ENCODE measurements at places on chromosomes 7 and 10. TPM values are rescaled to one million over a fixed set of nuclear protein-coding genes. Genes with fewer than 3 reads are reported as not detected.

CFTR gene
- total RNA-seq: 0.37 TPM

STRIP2 gene
- 10.7 TPM for total RNA-seq

ZNF804B gene
- total RNA-seq: not detected

CYP2C19 gene
- total RNA-seq: not detected

PLPP4 gene
- total RNA-seq: not detected

CUBN gene
- 1.9 TPM for total RNA-seq

MSS51 gene
- 4.0 TPM for total RNA-seq

SLIT1 gene
- 0.66 TPM for total RNA-seq

CALHM1 gene
- total RNA-seq: not detected

- DNase-seq: no peak
Observed at GRCh38 chr10:122849900-122850605, 4.4 kb upstream of the CUZD1 start.

DNA sequence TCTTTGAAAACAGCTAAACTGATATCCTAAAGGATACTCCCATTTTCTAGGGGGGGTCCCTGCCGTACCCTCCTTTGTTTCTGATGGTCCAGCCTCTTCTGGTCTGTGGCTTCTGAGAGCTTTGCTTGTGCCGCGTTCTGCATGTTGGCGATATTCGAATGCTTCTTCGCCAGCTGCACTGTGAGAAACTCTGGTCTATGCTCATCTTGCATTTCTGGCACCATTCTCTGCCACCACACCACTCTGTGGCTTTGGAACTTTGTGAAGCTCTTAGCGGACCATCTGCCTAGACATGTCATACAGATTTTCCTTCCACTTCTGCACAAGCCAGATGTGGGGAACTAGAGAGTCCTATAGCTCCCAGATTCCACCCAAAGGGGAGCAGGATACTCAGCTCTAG is 197.2 kb downstream of the REEP3 start:
- no peak for DNase-seq

DNA sequence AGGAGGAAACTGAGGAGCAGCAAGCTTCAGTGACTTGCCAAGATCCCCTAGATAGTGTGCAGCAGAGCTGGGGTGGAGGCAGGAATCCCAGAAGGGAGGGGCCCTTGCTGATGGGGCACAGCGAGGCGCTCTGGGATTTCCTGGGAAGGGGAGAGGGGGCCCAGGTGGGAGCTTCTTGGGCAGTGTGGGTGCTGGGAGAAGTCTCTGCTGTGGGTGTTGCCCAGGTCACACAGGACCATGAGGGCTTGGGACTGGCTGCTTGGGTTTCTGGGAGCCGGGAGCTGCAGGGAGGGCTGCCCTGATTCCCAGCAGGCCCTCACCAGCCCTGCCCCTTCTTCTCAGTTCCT is 55.2 kb downstream of the TSPAN15 start:
- no peak for DNase-seq

GRCh38 chr10:129410688-129411392 is 56.2 kb upstream of the MGMT start:
- DNase-seq: no peak

- DNase-seq: no peak
Observed at GRCh38 chr10:75755528-75755927, 324.1 kb downstream of the LRMDA start.

DNA sequence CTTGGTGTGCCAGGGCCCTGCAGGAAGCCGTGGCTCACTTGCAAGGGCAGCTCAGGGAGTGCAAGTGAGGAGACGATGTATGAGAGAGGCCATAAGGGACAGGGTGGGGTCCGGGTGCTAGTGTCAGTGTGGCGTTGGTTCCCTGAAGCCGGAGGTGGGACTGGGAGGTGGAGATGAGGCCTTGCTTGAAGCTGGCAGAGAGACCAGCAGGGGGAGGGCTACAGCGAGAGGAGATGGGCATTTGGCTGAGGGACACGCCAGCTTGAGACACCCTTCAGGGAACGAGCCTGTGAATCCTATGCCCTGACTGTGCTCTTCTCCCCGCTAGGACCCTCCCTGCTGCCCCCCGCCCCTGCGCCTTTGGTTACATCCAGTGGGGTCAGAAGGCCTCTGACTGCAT is 529.1 kb downstream of the TCERG1L start:
- DNase-seq: no peak

GRCh38 chr7:51569581-51569980 is 253.0 kb upstream of the COBL start:
- no peak for DNase-seq

GRCh38 chr10:118557946-118558345 is 37.5 kb downstream of the PRLHR start:
- no peak for DNase-seq

DNA sequence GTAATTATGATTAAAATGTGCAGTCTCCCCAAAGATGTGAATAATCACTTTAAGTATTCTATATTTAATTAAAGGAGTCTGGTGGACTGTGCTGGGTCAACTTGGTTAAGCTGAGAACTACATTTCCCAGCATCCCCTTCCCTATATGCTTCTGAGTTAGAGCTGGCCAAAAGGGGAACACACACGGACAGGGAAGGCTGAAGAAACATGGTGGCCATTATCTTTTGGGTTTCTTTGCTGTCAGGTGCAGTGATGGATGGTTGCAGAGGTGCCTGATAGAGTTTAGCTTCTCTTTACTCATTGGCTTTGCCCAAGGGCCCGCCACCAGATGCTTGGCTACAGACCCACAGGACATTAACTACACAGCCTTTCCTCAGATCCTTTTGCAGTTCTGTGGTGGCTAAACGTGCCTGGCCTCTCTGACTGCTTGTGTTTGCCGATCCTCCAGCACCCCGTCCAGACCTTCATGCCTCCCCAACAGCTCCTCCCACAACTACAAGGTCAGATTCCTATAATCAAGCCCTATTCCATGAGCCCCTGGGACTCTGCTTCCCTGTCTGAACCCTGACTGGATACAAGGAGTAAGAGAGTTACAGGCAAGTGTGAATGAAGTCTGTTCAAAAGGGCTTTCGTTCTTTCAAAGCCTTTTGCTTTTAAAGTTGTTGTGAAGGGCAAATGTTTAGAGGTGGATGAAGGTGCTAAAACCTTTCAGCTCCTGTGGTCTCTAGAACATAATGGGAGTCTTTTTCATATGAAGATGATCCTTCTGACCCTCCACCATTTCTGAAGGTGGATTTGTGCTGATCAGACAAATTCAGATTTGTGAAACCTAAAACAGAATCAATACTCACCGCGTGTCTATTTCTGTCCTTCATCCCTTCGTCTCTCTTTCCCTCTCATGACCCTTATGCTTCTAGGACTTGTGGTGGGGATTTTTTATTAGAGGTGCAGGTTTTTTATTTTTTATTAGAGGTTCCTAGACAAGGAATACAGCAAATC is 21.5 kb downstream of the BUB3 start:
- DNase-seq: no peak

- no peak for DNase-seq
Observed at GRCh38 chr7:39294022-39294421, 272.2 kb upstream of the YAE1 start.

DNA sequence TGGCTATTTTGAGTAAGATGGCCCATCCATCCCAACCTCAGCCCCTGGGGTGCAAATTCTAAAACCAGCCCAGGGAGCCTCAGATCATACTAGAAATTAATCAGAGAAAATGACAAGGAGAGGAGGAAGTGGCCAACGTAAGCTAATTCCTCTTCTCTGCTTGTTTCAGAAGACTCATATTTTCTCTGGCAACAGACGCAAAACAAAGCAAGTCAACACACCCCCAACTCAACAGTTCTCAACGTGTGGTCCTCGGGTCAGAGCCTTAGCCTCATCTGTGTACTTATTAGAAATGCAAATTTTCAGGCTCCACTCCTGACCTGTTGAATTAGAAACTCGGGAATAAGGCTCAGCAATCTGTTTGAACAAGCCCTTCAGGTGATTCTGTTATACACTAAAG is 413.9 kb upstream of the AUTS2 start:
- no peak for DNase-seq

GRCh38 chr7:11437994-11438393 is 394.0 kb downstream of the THSD7A start:
- DNase-seq: peak; percentile 29

- DNase-seq: peak; percentile 67
Observed at GRCh38 chr7:107150375-107151073, 18.3 kb upstream of the HBP1 start.

DNA sequence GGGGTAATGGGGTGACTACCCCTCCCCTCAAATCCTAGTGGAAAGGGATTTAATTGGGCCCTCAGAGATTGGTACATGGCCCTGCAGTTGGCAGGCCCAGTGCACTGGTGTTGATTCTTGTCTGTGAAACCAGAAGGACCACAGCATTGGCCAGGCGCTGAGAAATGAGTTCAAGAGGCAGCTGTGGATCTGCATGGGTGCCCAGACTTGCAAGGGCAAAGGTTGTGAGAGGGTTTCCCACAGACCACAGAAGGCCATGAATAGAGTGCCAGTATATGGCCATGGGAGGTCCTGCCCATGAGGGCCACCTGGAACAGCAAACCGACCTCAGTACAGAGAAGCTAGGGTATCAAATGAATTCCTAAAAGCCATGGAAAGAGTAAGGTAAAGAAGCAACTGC is 32.9 kb downstream of the TMEM168 start:
- DNase-seq: no peak

GRCh38 chr7:12851841-12852240 is 164.4 kb downstream of the ARL4A start:
- DNase-seq: no peak

DNA sequence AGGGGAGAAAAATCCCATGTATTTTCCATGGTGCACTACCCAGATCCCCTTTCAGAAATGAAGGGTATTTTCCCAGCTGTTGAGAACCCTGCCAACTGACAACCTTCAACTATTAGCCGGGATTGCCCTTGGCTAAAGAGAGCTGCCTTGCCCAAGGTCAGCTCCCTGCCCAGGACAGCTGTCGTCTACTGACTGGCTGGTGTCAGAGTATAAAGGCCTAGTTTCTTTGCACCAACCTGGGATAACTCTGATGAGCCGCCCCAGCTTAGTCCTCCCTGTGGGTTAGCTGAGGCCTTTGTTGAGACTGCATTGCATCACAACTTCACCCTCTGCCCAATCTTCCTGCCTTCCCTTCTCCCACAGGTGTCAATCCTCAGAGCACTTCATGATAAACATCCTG is 147.2 kb upstream of the RHEB start:
- no peak for DNase-seq
